ENCODE measurements at places on chromosomes 5 and 9.

DNA sequence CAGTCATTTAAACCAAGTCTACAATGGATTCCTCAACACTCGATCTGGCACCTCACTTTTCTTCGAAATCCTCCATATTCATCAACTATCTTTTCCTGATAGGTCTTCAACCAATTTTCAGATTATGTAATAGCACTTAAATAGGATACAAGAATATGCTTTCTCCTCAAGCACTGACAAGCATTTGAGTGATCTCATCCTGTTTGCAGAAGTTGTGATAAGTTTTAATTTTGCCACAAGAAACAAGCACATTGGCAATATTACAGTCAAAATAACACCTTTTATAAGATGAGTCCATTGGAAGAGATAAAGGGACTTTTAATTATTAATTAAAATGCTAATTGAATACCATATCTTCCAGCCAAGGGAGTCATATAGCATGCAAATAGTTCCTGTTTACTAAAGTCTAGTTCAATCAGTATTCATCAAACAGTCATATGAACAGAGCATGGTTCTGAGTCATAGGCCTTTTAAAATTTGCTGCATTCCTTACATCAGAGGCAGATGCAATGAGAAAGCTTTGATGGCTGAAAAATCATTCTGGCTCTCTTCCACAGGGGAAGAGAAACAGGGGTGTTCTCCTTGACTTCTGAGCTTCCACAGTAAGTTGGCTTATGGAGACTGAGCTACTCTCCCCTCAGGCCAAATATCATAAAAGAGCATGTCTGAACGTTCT lies 32.7 kb upstream of the ZCCHC9 start:
- DNase-seq, result no peak

- no peak for DNase-seq
Observed at GRCh38 chr9:105711867-105712266, 17.5 kb downstream of the TMEM38B start.

GRCh38 chr9:135554718-135555117 lies 6.8 kb upstream of the PAEP start:
- no peak for DNase-seq

- no peak for DNase-seq
Observed at GRCh38 chr9:129939431-129939830, 103.6 kb downstream of the FNBP1 start.

DNA sequence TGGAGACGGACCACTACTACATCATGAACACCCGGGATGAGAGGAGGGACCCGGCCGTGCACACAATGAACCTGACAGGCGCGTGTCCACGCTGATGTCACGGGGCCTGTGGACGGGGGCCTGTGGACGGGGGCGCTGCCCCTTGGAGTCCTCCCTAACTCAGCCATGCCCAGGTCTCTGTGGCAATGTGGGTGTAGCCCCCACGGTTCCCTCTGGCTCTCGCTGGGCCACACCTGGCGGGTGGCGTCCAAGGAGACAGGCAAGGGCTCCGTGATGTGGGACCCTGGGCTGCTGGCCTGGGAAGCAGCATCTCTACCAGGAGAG lies 22.1 kb downstream of the PAEP start:
- no peak for DNase-seq

- DNase-seq, result no peak
Observed at GRCh38 chr5:141234109-141234667, 11.0 kb upstream of the PCDHB15 start.

GRCh38 chr5:36621985-36622384 lies 15.6 kb downstream of the SLC1A3 start:
- no peak for DNase-seq

- no peak for DNase-seq
Observed at GRCh38 chr5:157513182-157513581, 53.2 kb downstream of the NIPAL4 start.

DNA sequence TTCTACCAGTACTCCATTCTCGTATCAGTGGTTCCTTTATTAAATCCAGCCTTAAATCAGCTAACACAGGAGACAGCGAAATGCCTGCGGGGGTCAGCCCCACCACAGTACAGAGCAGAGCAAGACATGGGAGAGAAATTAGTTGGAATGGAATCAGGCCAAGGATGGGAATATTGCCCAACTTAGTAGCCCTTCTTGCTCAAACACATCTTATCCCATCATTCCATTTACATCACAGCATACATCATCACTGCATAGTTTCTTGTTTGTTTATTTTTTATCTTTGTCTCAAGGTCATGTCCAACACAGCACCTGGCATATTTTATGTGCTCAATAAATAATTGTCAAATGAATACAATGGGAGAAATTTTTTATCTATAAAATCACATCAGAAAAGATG lies 34.3 kb upstream of the DAB2 start:
- DNase-seq, result no peak

- no peak for DNase-seq
Observed at GRCh38 chr5:141488591-141489561, at the start of gene PCDHGC5. Gene PCDHGC5 (plus strand): TSS chr5:141489081. CDS start chr5:141489241, 160 bp downstream.

DNA sequence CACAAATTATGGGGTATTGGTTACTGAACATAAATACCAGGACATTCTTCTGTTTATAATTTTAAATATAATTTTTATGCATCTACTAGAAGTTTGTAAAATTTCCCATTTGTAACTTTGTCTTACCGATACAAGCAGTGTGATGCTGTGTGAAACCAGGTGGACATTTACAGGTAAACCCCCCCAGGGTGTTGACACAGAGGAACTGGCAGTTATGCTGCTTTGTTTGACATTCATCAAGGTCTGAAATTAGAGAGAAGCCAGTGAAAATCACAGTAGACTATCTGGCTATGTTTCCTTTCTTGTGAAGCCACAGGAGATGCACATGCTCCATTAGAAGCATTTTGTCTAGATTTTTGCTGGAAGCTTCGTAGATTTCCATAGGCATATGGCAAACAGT lies 190.9 kb downstream of the SLC12A2 start:
- DNase-seq, result no peak

- no peak for DNase-seq
Observed at GRCh38 chr9:130042406-130042884, 544 bp downstream of the FNBP1 start.

DNA sequence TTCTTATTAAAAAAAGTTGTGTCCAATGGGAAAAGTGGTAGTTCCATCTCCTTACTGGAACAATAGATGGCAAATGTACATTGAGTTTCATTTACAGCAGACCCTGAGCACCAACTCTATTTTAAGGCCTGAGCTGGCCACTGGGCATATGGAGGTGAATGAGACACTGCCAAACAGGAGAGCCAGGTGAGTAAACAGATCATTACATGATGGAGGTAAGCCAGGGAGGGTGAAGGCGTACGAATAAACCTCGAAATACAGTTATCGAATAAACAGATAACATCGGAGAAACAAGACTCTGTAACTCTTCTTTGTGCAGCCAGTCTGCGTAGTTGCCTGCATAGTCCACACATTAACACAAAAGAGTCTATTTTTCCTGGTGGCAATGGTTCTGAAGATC lies 446.4 kb upstream of the KLF4 start:
- no peak for DNase-seq

GRCh38 chr9:94909250-94909894 lies 182.9 kb downstream of the AOPEP start:
- DNase-seq, result no peak

DNA sequence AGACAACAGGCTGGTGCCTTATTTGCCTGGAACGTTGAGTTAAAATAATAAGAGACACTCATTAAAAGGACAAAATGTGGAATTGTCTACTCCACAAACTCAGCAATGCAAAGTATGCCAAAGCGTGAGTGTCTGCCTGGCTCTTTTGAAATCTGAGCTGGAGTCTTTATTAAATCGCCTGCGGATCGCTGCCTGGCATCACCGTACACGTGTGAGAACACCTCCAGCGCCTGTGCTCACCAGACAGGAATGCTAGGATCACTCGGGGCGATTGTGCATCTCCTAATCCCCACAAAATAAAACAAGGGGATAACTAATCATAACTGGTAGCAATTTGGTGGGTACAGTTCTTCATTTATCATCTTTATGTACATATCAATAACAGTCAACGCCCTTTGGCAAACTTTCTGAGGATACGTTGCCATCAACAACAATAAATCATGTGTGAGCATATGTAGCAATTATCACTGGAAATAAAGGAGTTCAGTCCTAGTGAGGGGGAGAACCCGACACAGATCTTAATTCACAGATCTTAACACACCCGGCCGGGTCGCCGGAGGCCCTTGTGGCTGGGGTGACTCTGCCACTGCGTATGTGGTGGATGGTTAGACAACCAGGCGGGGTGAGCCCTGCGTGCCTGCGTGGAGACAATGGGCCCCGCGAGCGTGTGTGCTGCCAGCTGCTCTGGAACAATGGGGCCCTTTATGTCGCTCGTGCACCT lies 284.9 kb upstream of the IRX1 start:
- DNase-seq, result no peak

GRCh38 chr5:16864631-16865131 lies 71.4 kb downstream of the MYO10 start:
- DNase-seq, result no peak

GRCh38 chr9:134625361-134626068 lies 16.1 kb upstream of the COL5A1 start:
- no peak for DNase-seq

- no peak for DNase-seq
Observed at GRCh38 chr9:130794923-130795495, 40.0 kb upstream of the ABL1 start.

DNA sequence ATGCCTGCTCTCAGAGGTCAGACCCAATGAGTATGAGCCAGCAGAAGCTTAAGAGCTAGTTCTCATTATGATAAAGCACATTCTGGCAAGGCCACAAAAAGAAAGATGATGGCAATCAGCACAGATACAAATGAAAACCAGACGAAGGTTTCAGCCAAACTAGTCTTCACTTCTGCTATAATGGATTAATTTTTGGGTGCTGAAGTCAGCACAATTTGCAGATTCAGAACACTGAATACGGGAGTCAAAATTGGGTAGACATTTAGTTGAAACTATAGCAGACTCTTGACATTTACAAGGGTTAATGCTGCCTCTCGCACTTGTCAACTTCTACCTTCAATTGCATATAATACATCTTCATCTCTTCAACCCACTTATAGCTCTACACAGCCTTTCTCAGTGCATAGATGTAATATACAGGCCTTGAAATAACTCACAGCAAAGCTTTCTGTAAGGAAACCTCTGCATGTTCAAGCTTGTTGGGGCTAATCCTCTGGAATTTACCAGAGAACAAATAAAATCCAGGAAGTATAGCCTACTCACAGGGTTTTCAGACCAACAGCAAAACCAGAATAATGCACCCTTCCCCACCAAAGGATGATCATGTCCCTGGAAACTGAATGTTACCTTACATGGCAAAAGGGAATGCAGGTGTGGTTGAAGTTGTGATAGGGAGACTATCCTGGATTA lies 77.1 kb downstream of the BAAT start:
- no peak for DNase-seq

DNA sequence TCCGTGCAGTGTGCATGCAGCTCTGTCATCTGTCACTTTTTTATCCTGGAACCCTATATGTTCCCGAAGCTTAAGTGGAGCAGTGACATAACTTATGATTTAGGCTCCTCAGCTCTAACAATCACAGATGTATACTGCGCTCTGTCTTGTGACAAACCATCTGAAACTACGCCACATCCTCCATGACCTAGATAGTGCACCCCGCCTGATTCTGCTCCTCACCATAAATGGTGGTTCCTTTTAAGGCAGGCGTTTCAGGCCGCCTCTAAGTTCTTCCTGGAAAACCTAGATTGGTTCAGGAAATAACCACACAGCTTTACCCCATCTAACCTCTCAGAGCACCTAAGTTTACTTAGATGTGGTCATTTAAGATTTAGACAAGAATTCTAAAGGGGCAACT lies 372.0 kb downstream of the CDH10 start:
- no peak for DNase-seq

GRCh38 chr5:124732428-124733328 lies 13.8 kb downstream of the ZNF608 start:
- no peak for DNase-seq

All from hematopoietic multipotent progenitor cell treated with erythropoietin and hydrocortisone succinate and interleukin-3 and kit ligand, for 15 days (in vitro differentiated cells).